ENCODE measurements at places on chromosomes 1 and 21. TPM values are rescaled to one million over a fixed set of nuclear protein-coding genes. Genes with fewer than 3 reads are reported as not detected.

DNA sequence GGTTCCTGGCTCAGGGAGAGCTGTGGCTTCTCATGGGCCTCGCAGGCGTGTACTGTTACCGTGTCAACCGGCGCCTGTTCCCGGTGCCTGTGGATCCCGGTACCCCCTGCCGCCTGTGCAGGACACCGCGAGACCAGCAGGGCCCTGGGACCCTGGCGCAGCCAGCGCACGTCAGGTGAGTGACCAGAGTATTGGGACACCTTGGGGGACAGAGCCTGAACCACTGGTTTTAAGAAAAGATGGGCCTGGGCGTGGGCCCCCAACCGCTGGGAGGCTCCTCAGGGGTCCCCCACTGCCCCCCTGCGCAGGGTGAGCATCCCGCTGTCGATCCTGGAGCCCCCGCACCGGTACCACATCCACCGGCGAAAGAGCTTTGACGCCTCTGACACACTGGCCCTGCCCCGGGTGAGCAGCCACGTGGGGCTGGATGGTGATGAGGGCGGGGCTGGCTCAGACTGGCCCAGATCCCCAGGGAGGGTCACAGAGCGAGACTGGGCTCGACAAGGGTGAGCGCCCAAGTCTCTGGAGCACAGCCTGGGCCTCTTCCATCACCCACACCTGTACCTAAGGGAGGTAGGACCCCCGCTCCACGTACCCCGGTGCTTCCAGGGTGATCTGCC lies 10.5 kb downstream of the MIIP start:
- H3K4me1 ChIP-seq, result peaks cover 4% of the 10 kb centered on the region
- H3K4me3 ChIP-seq, result no peak overlapping the region
- DNase-seq, result no peak
- no peaks in the 10 kb centered on the region for H3K27me3 ChIP-seq

- peaks cover 13% of the 10 kb centered on the region for H3K4me1 ChIP-seq
- DNase-seq, result no peak
- no peaks in the 10 kb centered on the region for H3K27me3 ChIP-seq
- H3K4me3 ChIP-seq, result no peak overlapping the region
- H3K27ac ChIP-seq, result no peak overlapping the region
Observed at GRCh38 chr1:37949524-37950152, 2.8 kb upstream of the INPP5B start.

- no peaks in the 10 kb centered on the region for H3K27me3 ChIP-seq
- peaks cover 6% of the 10 kb centered on the region for H3K36me3 ChIP-seq
- peaks cover 5% of the 10 kb centered on the region for H3K4me1 ChIP-seq
- no peak overlapping the region for H3K4me3 ChIP-seq
- no peak for DNase-seq
Observed at GRCh38 chr1:19067182-19067911, 110.9 kb upstream of the IFFO2 start.

DNA sequence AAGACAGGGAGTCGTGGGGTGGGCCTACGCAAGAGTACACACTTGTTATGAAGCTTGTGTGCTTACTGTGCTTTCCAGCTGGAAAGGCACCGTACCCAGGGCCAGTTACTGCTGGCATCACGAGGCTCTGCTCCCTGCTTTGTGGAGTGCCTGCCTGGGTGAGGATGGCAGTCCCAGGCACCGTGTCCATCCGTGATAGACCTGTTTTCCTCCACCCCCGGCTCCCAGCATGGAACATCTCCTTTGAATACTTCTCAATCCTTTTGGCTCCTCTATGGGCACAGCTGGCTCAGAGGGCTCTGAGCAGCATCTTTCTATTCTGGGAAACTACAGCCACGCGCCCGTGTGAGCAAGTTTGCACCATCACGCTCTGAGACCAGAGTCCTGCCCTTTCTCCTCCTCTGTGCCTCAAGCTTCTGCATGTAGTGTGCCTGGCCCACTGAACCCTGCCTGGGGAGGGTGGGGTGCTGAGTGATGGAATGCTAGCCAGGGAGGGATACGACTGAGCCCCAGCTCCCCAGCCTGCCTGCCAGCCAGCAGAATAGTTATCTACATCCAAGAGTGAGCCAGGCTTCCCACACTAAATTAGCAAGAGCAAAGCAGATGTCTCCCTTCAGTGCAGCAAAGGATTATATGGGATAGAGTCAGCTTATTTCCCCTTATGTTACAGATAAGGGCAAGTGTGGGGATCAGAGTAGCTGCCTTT lies 7.1 kb upstream of the TNR start:
- no peak for DNase-seq
- H3K4me3 ChIP-seq, result no peak overlapping the region
- H3K4me1 ChIP-seq, result no peaks in the 10 kb centered on the region
- no peaks in the 10 kb centered on the region for H3K36me3 ChIP-seq

GRCh38 chr1:113199760-113200455 lies 126.9 kb downstream of the LRIG2 start:
- H3K27me3 ChIP-seq, result peaks cover 8% of the 10 kb centered on the region
- no peak for DNase-seq
- H3K27ac ChIP-seq, result no peak overlapping the region
- H3K4me3 ChIP-seq, result no peak overlapping the region
- H3K36me3 ChIP-seq, result no peaks in the 10 kb centered on the region

- H3K27ac ChIP-seq, result no peak overlapping the region
- no peaks in the 10 kb centered on the region for H3K36me3 ChIP-seq
- no peaks in the 10 kb centered on the region for H3K4me1 ChIP-seq
- peaks cover 3% of the 10 kb centered on the region for H3K27me3 ChIP-seq
- H3K4me3 ChIP-seq, result no peak overlapping the region
- no peak for DNase-seq
Observed at GRCh38 chr1:213953806-213954205, 34.0 kb upstream of the PROX1 start.

GRCh38 chr21:38123626-38124025 lies 133.2 kb upstream of the KCNJ15 start:
- DNase-seq, result no peak
- H3K27me3 ChIP-seq, result peaks cover 8% of the 10 kb centered on the region
- no peak overlapping the region for H3K27ac ChIP-seq
- no peaks in the 10 kb centered on the region for H3K4me1 ChIP-seq
- H3K36me3 ChIP-seq, result no peaks in the 10 kb centered on the region

DNA sequence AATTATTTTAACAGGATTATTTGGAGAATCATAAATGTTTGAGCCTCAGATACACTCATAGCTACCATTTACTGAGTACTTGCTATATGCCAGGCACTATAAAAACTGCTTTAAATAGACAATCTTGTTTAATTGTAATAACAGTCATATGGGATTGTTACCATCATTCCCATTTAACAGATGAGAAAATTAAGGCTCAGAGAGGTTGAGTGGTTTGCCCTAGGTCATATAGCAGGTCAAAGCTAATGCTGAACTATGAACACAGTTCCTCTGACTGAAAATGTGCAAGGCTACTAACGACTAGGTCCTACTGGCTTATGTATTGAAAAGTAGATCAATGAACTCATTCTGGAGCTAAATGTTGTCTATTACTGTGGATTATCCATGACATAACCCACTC lies 63.4 kb downstream of the DDR2 start:
- H3K36me3 ChIP-seq, result no peaks in the 10 kb centered on the region
- H3K4me3 ChIP-seq, result no peak overlapping the region
- H3K27me3 ChIP-seq, result peaks cover 3% of the 10 kb centered on the region

DNA sequence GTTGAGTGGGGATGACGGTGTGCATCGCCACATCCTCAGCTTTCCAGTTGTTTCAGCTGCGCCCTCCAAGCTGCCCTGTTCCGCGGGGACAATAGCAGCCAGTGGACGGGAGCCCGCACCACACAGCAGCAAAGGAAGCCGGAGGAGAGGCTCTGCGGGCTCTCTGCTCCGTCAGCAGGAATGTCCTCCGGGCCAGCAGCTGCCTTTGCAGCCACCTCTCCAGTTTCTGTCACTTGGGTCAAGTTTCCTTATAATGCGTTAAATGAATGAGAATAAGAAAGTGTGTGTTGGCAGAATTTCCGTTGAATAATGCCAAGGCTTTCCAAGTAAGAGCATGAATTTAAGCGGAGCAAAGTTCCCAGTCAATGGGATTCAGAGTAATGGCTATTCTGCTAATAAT lies 263.3 kb downstream of the KIF26B start:
- no peak overlapping the region for H3K27ac ChIP-seq
- H3K4me1 ChIP-seq, result no peaks in the 10 kb centered on the region
- no peaks in the 10 kb centered on the region for H3K27me3 ChIP-seq
- DNase-seq, result no peak
- H3K36me3 ChIP-seq, result no peaks in the 10 kb centered on the region

CLCC1 gene
- 21.5 TPM for total RNA-seq
